SK-N-DZ (cell line): ENCODE measurements at places on chromosomes 12 and 14.

- no peak for DNase-seq
Measured at GRCh38 chr14:96861568-96862310, 64.6 kb downstream of the VRK1 start.

GRCh38 chr12:127536833-127537428 lies 730.0 kb upstream of the TMEM132C start:
- DNase-seq: peak; percentile 56

DNA sequence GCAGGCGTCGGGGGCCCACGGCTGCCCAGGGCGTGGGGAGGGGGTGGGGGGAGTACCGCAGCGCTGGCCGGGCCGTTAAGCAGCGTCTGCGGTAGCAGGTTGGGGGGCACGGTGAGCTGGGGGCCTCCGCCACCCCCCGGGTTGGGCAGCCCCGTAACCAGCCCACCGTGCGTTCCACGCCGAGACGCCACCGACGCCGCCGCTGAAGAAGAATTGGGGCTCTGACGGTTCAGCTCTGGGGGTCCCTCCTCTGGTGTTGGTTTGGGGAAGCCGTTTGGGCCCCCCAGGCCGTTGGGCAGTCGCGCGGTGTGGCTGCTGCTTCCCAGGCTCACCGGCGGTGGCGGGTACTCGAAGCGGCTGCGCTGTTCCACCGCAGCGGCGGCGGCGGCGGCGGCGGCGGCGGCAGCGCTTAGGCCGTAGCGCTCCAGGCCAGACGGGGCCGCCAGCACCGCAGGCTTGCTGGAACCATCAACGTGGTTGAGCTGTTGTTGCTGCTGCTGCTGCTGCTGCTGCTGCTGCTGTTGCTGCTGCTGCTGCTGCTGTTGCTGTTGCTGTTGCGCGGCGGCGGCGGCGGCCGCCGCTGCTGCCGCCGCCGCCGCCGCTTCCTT lies 1.5 kb downstream of the IRF2BPL start:
- DNase-seq: peak; percentile 38

DNA sequence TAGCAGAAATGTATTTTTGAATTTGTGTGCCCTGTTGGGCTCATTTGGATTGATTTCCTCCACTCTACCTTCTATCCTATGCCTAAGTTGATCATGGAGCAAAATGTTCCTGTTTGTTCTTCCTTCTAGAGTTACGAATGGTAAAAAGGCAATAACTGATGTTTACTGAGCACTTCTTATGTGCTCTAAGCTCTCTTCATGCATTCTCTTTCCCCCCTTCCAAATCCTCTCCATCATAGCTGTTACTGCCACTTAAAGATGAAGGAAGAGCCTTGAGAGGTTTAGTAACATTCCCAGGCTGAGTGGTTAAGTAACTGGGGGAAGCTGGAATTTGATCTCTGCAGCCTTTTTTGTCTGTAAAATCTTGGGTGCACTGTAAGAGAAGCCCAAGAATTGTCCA lies 60.1 kb downstream of the CHST11 start:
- no peak for DNase-seq

- no peak for DNase-seq
Measured at GRCh38 chr14:64467566-64467965, 2.3 kb downstream of the AKAP5 start.

GRCh38 chr14:87940382-87940781 lies 52.6 kb downstream of the GALC start:
- DNase-seq: no peak

GRCh38 chr12:131458931-131459772 lies 251.7 kb upstream of the SFSWAP start:
- DNase-seq: no peak

DNA sequence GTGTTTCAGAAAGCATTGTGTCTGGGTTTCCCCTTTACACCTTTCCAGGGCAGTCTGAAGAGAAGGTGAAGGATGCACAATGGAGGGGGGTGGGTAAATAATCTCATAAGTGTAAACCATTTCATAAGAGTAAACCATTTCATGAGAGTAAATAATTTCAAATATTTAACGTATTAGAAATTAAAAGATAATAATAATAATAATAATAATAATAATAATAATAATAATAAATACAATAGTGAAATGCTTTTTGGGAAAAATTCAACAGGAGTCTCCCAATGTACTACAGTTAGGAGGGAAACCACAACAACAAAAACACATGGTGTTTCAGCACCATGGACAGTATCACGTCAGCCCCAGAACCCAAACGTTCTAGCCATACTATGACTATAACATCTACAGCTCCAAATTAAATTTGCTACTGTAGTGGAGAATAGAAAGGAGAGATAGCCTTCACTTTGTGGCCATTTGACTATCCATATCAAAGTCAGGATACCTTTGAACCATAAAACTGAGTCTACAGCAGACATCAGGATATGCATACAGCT lies 691.8 kb downstream of the BCL11B start:
- no peak for DNase-seq

DNA sequence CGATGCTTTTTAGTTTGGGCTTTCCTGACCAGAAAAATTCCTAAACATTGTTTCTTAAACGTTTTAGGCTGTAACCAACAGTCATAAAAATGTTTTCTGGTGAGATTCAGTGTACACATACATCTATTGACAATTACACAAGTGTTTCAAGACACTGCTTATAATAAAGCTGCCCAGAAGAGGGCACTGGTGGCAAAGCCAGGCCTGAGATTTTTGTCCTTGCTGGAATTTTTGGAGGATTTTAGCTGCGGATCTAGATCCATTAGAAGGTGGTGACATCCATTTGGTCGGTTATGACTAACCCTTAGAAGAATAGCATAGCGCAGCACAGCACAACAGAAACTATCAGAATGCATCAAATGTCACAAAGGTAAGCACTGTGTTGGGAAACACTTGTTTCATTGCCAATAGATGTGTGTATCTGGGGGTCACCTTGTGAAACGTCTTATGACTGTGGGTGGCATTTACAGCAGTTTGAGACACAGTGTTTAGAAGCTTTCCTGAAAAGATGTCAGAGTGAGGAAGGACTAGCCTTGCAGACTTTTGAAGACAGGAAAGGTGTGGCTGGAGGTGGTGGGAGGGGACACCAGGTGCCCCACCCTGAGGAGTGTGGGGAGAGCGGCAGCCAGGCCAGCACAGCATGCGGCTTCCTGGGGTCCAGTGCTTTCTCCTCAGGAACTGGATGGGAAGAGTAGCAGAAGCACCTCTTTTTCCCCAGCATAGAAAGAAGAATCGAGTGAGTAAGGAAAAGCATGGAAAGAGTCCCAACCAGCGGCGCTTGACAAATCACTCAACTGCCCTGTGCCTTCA lies 54.7 kb upstream of the FKBP4 start:
- DNase-seq: peak; percentile 31
